COLO829 (cell line): ENCODE measurements at places on chromosomes 1 and 21.

- DNase-seq = no peak
Observed at GRCh38 chr1:4971666-4972065, 317.3 kb downstream of the AJAP1 start.

GRCh38 chr1:46532498-46533178 is 18.8 kb downstream of the KNCN start:
- no peak for DNase-seq

DNA sequence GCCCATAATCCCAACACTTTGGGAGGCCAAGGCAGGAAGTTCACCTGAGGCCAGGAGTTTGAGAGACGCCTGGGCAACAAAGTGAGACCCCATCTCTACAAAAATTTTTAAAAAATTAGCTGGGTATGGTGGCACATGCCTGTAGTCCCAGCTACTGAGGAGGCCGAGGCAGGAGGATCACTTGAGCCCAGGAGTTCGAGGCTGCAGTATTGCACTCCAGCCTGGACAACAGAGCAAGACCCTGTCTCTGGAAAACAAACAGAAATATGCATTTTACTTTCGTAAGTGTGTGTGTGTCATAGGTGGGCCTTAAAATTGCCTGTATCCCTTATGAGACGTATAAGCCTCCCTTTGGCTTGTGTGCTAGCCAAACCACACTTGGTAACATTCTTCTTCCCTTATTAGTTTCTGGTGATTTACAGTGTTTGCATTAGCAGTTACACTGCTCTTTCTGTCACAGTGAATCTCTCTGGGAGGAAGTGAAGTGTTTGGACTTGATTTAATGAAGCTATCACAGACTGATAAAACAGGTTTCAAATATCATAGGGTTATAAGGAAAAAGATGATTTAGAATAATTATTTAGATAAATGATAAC is 48.9 kb upstream of the KIF26B start:
- DNase-seq = no peak

GRCh38 chr1:173355281-173356031 is 121.7 kb upstream of the PRDX6 start:
- no peak for DNase-seq

DNA sequence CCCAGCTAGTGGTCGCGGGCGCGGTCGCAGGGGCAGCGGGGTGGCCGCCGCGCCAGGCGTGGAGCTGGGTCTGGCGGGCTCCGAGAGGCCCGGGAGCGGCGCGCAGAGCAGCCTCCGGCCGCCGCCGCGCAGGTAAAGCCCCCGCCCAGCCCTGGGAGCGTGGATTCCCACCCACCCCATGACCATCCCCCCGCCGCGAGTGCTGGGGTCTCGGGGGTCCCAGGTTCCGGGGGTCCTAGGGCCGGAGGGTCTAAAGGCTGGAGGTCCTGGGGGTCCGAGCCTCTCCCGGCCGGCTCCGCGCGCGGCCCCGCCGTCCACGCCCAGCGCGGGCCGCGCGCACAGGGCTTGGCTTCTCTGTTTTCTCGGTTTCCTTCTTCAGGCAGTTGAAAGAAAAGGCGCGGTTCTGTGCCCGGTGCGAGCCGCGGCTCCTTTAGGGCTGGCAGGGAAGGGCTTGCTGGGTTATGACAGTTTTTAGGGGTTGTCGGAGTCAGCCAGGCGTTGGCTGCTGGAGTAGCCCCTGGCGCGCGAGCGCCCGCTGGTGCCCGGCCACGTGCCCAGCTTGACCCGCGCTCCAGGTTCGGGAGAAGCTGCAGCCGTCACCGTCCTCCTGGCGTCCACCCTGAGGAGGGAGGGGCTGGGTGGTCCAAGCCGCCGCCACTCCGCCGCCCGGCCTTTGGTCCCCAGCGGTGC is 359 bp downstream of the LRRC3 start:
- DNase-seq = peak; percentile 14

- peak; percentile 79 for DNase-seq
Observed at GRCh38 chr1:156115514-156116374, 1.2 kb downstream of the LMNA start.

- no peak for DNase-seq
Observed at GRCh38 chr1:226816576-226816975, 53.8 kb upstream of the PSEN2 start.

GRCh38 chr1:73998348-73998959 is 199.5 kb downstream of the LRRIQ3 start:
- DNase-seq = peak; percentile 26
